ENCODE measurements at places on chromosomes 4 and X.

- peak; percentile 46 for DNase-seq
Observed at GRCh38 chr4:84814094-84814750, 152.3 kb downstream of the WDFY3 start.

DNA sequence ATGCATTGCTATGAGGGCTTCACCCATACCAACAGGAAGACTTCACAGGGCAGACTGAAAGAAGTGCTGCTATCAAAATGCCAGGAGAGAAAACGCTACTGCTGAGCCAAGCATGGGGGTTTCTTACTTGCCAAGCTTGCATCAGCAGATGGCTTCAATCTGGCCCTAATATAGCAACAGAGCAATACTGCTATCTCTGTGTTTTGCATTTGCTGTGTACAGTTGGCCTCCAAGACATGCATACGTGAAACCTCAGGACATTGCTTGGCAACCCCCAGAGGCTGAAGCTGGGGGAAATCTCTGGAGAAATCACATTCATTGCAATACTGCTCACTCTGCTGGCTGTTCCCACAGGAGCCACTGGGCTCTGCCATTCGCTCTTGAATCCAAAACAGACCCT is 127.2 kb upstream of the GPC4 start:
- DNase-seq = no peak

DNA sequence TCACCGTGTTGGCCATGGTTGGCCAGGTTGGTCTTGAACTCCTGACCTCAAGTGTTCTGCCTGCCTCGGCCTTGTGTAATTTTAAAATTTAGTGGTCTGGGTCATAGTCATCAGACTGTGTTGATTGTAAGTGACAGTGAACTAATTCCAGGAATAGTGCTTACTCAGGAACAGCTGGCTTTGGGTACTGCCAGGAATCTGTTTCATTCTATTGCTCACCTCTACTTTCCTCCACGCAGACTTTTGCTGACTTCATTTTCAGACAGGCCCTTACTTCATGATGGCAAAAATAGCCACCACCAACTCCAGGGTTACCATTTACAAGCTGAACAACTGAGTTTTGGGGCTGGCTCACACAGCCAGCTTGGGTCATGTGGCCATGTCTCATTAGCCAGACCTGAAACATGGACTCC is 54.6 kb downstream of the FNIP2 start:
- no peak for DNase-seq

- no peak for DNase-seq
Observed at GRCh38 chrX:24796204-24796603, 102.5 kb downstream of the POLA1 start.

DNA sequence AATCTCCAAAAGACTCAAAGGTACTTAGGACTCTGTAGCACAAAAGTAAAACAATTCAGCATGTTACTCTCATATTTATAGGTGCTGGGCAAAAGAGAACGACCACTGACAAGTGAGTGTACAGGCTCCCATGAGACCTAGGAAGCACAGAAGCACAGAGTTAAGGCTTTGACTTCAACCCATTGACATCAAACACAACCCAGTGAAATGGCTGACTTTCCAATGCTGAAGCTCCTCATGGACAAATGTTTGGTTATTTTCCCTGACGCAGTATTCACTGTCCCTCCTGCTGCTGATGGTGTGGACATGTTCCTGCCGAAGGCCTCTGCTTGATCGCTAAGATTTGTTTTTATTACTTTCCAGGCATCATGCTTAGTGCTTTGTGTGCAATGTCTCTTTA is 148.7 kb downstream of the TSPAN5 start:
- no peak for DNase-seq

GRCh38 chr4:56301181-56301996 is 85.9 kb downstream of the AASDH start:
- DNase-seq = peak; percentile 56

- DNase-seq = no peak
Observed at GRCh38 chrX:77658886-77659285, 127.1 kb downstream of the ATRX start.

GRCh38 chr4:53654300-53654758 is 63.0 kb upstream of the LNX1 start:
- no peak for DNase-seq

- DNase-seq = no peak
Observed at GRCh38 chr4:112736718-112737135, 99.8 kb downstream of the LARP7 start.
